ENCODE measurements at places on chromosomes 7 and 10.

DNA sequence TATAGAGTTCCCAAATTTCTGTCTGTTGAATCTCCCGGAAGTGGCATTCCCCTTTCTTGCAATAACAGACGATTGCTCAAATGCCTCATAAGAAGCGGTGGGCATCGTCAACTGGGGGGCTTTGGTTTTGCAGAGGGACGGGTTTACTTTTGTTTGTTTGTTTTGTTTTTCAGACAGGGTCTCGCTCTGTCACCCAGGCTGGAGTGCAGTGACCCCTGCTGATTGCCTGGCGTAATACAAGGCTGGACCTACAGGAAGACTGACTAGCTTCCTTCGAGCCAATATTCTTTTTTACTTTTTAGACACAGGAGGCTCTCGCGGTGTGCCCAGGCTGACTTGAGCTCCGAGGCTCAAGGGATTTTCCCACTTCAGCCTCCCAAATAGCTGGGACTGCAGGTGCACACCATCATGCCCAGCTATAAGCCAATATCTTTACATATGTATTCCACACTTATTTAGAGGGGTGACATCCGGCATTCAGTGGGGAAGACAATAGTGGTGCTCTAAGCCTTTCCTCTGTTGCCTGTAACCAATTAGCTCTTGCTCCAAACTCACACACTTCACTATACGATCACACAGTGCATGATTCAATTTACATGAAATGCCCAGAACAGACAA is 58.1 kb downstream of the FHIP2A start:
- peak; percentile 8 for DNase-seq

DNA sequence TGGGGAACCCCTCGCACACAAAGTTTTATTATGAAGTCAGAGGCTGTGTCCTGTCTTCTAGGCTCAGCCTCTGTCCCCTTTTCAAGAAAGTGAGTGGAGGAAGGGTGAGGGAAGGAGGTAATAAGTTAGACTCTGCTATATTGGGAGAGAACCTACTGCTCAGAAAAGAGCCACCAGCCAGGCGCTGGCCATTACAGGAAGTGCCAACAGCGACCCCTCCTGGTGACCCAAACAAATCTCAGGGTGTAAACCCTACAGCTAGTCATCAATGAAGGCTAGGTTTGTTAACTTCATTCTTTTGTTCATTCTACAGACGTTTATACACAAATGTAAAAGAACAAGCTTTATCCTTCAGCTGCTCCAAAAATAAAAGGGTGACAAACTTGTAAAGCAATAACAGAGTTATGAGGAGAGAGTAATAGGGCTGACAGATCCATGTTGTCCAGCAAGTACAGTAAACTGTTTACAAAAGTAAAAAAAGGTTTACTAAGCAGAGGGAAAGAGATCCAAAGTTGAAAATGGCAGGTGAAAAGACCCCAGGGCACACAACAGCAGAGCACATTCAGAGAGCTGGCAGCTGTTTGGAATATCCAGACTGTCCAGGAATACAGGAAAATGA is 82.7 kb downstream of the FAM204A start:
- DNase-seq = peak; percentile 4

DNA sequence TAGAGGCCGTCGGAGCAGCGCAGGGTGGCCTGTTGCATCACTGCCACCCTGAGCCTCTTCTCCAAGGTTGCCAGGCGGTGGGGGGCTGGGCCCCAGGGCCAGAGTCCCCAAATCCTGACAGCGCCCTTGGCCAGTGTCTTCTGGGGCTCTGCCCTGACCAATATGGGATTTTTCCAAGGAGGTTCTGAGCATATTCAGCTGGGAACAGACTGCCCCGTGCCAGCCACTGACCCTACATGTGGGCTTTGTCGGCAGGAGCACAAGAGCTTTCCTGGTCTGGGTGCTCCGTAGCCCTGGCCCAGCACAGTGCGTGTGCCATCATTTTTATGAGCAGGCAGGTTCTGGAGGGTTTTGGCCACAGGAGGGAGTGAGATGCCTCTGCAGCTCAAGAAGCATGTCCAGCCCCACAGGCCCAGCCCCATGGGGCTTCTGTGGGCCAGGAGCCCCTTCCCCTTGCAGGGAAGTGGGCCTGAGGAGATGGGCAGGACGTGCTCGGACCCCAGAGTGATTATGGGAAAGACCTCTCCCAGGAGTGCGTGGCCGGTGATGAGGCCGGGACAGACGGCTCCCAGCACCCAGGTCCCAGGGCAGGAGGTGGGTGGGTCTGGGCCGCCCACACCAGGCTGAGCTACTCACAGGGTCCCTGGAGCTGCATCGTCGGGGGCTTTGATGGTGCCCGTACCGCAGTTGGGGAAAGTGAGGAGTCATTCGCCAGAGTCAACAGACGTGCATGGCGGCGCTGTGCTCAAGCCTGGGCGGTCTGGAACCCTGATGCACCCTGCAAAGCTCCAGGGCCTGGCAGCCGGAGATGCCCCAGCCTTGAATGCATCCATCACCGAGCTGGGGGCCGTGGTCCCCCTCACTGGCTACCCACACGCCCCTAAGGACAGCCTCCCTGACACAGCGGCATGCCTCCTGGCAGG is 66.6 kb downstream of the PWWP2B start:
- no peak for DNase-seq

GRCh38 chr7:55591282-55591931 is 19.1 kb upstream of the VOPP1 start:
- peak; percentile 23 for DNase-seq

- no peak for DNase-seq
Observed at GRCh38 chr10:110488940-110489339, 8.8 kb upstream of the DUSP5 start.

DNA sequence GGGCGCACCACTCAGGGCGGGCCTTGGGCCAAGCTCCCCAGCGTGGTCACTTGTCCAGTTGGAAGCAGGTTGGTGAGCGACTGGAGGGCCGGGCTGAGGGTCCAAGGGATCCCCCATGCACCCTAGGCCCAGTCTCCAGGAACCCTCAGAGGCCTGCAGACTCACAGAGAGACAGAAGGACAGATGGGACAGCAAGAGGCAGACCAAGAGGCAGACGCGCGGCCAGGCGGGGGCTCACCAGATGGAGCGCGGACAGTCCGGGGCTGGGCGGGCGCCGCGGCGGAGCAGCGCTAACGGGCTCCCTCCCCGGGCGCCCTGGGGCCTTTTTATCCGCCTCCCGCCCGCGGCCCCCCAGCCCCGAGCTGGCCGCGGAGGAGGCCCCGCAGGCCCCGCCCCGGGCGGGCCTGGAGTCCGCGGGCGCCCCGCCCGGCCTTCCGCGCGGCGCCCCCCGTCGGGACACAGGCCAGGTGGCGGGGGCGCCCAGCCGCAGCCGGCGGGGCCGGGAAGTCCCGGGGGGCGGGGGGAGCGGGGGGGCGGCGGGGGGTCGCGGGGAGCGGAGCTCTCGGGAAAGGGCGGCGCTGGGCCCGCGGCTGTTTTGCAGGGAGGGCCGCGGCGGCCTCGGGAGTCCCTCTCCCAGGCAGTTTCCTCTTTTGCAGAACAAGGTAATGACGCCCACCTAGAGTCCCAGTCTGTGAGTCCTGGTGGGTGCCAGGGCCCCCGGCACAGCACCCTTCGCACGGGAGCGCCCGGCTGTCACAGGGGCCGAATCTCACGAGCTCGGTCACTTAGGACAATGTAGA is at the start of gene LOXL4:
Gene LOXL4 (minus strand): TSS at position 301 of the 800 bp plus-strand sequence. CDS start 5,175 bp downstream, outside the sequence.
- DNase-seq = no peak

Measured in CD14-positive monocyte (primary cell).